ENCODE measurements at places on chromosomes 5 and 9.

DNA sequence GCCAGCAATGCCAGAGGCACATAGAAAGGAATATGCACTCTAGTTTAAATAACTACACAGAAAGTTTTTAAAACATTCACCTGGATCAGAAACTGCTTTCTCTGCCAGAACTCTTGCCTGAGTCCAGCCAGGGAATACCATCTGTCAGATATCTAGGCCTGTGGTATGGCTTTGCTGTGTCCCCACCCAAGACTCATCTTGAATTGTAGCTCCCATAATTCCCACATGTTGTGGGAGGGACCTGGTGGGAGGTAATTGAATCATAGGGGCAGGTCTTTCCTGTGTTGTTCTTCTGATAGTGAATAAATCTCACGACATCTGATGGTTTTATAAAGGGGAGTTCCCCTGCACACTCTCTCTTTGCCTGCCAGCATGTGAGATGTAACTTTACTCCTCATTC, 41.5 kb upstream of the KCNV2 start:
- no peak for DNase-seq

GRCh38 chr9:130884542-130885483, 11.8 kb downstream of the QRFP start:
- no peak for DNase-seq

GRCh38 chr9:109428854-109429253, 69.3 kb downstream of the PTPN3 start:
- no peak for DNase-seq

GRCh38 chr9:114001794-114002261, 76.3 kb downstream of the AMBP start:
- no peak for DNase-seq

DNA sequence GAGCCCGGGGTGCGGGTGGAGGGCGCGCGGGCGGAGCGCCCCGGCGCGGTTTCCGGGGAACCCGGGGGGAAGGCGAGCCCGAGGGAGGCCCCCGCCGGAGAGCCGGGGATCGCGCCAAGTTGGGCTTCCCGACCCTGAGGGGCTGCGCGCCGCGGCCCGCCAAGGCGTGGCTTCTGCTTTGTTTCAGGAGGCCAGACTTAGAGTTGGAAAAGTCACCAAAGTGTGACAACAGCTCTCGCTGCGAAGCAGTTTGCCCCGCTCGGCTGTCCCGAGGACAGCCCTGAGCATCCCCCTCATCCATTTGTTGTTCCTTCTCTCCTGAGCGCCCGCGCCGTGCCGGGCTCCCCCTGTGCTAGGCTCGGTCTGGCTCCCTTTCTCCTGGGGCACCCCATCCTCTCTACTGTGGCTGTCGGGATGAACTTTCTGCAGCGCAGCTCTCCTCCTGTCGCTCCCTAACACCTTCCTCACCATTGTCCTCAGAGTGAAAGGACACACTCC, 410 bp downstream of the GLIPR2 start:
- peak; percentile 20 for DNase-seq

- no peak for DNase-seq
These were observed 11.7 kb downstream of the DNM1 start for GRCh38 chr9:128214571-128215490.

DNA sequence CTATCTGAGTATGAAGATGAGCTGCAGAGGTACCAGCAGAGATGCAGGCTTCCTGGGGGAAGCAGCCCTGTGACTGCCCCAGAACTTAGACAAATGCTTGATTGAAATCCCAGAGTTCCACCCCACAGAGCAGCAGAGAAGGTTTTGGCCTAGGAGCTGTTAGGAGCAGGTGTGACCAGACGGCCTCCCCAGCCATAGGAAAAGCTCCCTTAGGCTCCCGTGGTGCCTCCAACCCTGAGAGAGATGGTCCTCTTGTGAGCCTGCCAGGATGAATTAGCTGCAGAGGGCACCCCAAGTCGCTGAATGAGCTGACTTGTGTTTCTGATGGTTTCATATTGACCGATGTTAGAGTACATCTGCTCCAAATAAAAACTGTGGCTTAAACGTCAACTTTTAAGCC, 22.1 kb downstream of the NTRK2 start:
- no peak for DNase-seq

- no peak for DNase-seq
These were observed 208.4 kb downstream of the AOPEP start for GRCh38 chr9:94934816-94935328.

GRCh38 chr9:77011973-77012821, 7.3 kb upstream of the FOXB2 start:
- DNase-seq: peak; percentile 53

DNA sequence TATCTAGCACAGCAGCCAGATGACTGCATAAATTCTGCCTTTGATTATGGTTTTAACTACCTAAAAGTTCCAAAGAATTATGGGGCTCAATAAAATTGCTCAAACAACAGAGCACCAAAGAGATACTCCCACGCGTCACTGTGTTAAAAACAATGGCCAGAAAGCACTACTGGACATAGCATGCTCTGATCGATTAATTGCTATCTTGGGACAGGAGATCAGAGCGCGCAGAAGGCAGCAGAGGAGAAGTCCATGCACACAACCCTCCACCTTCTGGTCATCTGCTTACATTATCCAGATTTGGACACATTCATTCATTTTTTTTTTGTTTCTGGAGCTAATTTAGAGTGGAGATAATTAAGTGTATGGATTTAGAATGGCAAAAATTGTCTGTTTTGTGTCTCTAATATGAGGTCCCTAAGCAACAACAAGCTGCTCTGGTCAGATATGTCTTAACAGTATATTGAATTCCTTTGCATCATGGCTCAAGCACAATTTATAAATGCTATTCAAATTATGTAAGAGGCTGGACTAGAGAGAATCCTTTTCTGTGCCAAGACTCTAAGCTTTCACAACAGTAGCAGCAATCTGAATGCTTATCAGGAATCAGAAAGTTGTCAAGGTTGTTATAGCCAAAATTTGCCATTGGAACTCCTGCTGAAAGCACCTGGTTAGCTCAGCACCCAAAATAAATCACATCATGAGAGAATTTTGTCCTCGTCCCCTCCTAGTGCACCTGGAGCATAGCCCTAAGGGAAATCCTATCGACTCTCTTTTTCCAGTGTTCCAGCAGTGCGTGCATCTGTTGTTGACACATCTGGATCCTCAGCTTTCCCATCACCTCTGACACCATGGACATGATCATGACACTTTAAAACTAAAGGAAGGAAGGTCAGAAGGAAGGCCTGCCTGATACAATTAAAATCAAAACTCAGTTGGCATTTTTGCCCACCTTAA, 98.6 kb upstream of the HMHB1 start:
- no peak for DNase-seq

- no peak for DNase-seq
These were observed 14.4 kb upstream of the DCAF12 start for GRCh38 chr9:34140853-34141252.

GRCh38 chr5:71640408-71640807, 53.3 kb downstream of the MCCC2 start:
- DNase-seq: no peak

- DNase-seq: no peak
These were observed 82.2 kb downstream of the IPO11 start for GRCh38 chr5:62494772-62495171.

- DNase-seq: no peak
These were observed 364.9 kb downstream of the ARRDC3 start for GRCh38 chr5:91018200-91018599.

- DNase-seq: no peak
These were observed 101.3 kb upstream of the LARP1 start for GRCh38 chr5:154653764-154654485.

Data from activated T-cell treated with anti-CD3 and anti-CD28 coated beads for 24 hours (primary cell).